Endodermal cell (in vitro differentiated cells): ENCODE measurements at places on chromosomes 6 and 20. TPM values are rescaled to one million over a fixed set of nuclear protein-coding genes. Genes with fewer than 3 reads are reported as not detected.

The OLIG3 gene
- not detected in 3 replicates for total RNA-seq

DNA sequence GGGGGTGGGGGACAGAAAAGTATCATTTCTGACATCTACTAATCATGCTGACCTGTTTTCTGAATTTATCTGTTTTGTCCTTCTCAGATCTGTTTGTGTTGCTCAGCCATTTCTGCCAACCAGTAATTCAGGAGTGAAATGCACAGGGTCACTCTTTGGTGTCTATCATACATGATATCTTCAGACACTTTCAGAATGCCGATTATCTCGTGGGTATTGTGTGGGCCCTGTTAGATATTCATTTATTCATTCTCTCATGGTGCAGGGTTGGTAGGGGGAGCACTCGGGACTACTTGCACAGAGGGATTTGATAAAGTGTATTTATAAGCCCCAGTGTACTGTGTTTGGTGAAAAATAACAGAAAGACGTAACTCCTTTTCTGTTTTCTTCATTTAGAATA is 101.2 kb upstream of the CITED2 start:
- DNase-seq = no peak

The PLEKHG1 gene
- total RNA-seq = 1.1 to 1.5 TPM (median 1.2 TPM) in 3 replicates

DNA sequence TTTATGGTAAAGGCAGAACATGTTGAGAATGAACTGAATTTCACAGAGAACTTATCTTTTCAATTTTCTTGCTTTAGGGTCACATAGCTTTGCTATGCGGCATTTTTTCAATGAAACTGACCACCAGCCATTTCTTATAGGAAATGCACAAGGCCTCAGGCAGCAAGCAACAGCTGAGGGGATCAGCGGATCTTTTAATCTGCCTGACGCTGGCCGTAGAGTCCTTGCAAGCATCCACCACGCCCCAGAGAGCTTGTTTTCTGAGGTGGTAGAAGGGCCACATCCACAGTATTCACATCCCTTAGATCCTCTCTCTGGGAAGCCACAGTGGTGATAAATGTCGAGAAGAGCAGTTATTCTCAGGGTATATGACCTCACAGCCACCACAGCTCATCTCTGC is 34.3 kb downstream of the FLRT3 start:
- no peak for DNase-seq

- no peak for DNase-seq
These were observed 262.1 kb downstream of the LRFN2 start for GRCh38 chr6:40325041-40325440.

GRCh38 chr6:109236115-109237076 is 141.1 kb downstream of the CEP57L1 start:
- peak; percentile 92 for DNase-seq

GRCh38 chr6:33201147-33201545 is 479 bp downstream of the SLC39A7 start:
- no peak for DNase-seq

DNA sequence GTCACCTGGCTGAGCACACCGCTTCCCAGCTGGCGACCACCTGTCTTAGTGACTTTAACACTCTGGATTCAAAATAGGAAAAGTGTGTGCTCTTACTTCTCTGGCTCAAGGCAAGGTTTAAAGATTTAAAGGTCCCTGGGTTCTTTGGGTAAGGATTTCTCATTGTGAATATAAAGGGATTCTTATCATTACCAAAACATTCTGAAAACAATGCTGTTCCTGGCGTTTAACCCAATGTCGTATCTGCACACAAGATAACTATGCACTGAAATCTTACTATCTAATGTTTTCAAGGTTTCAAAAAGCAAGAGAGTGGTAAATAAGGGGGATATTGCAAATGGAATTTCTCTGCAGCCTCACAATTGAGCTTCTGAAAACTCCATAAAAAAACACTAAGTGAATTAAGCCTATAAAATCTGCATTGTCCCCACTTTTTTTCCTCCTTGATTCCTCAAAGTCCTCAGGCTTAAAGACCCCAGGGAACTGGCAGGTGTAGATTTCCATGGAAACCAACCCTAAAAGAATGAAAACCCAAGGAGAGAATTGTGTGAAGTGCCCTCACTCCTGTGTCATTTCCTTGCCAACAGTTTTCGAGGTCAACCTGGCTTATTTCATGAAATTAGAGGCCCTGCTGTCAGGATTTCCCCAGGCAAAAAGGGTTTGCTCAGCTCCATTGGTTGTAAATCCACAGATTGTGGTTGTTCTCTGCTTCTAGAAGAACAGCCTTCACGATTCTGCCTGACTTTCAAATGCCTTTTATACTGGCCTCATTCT is 44.0 kb downstream of the BMP2 start:
- no peak for DNase-seq

The RSPH4A gene
- 0.52 to 1.2 TPM (median 1.1 TPM) in 3 replicates for total RNA-seq

DNA sequence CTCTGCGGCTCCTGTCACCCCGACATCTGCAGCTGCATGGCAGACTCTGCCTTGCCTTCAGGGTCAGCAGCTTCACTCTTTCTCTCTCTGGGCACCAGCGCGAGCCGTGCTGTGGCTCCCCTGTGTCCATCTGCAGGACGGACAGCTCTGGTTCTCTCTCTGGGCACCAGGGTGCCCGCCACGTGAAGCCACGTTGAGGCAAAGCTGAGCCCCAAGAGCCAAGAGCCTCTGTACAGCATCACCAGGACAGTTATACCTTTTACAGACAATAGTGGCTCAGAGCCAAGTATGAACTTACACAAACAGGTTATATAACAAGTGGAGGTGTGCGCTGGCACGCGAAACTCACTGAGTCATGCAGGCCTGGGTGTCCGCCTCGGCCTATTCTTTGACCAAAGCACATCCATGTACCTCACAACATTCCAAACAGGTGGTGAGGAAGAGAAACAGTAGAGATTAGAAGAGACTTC is 50.8 kb downstream of the FAM50B start:
- DNase-seq = no peak

- no peak for DNase-seq
These were observed 331.5 kb upstream of the NOX3 start for GRCh38 chr6:155787168-155787567.

- peak; percentile 75 for DNase-seq
These were observed 52.2 kb downstream of the FKBP1C start for GRCh38 chr6:63263444-63263843.

DNA sequence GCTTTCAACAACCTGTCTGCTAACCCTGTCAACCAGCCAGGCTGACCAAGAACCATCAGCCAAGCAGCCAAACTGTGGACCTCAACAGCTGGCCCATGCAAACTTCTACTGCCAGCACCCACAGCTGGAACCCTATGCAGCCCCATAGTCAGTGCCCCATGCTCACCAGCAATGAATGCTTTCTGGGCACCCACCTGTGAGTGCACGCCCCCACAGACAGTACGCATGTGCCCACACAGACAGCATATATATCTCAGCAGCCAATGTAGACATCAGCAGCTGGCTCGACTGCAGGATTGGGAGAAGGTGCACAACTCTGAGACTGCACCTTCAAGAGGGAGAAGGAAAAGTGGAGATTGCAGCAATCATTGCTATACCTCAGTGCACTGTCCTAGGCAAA is 1534.6 kb downstream of the GRIK2 start:
- DNase-seq = no peak

The PDCD2 gene
- total RNA-seq = 54.5 to 74.7 TPM (median 72.7 TPM) in 3 replicates

The GFOD1 gene
- 0.63 to 0.92 TPM (median 0.71 TPM) in 3 replicates for total RNA-seq

- no peak for DNase-seq
These were observed 126.1 kb downstream of the ARHGAP18 start for GRCh38 chr6:129583866-129584265.

GRCh38 chr6:53805016-53805415 is 10.2 kb downstream of the LRRC1 start:
- DNase-seq = peak; percentile 64
